ENCODE measurements at places on chromosomes 1 and 21. TPM values are rescaled to one million over a fixed set of nuclear protein-coding genes. Genes with fewer than 3 reads are reported as not detected.

The KLHDC9 gene
- polyA plus RNA-seq, result 4.0 TPM

The FCRL6 gene
- 0.39 TPM for polyA plus RNA-seq

The GSTM5 gene
- polyA plus RNA-seq, result 48.4 TPM

The NECTIN4 gene
- polyA plus RNA-seq, result 5.0 TPM

DNA sequence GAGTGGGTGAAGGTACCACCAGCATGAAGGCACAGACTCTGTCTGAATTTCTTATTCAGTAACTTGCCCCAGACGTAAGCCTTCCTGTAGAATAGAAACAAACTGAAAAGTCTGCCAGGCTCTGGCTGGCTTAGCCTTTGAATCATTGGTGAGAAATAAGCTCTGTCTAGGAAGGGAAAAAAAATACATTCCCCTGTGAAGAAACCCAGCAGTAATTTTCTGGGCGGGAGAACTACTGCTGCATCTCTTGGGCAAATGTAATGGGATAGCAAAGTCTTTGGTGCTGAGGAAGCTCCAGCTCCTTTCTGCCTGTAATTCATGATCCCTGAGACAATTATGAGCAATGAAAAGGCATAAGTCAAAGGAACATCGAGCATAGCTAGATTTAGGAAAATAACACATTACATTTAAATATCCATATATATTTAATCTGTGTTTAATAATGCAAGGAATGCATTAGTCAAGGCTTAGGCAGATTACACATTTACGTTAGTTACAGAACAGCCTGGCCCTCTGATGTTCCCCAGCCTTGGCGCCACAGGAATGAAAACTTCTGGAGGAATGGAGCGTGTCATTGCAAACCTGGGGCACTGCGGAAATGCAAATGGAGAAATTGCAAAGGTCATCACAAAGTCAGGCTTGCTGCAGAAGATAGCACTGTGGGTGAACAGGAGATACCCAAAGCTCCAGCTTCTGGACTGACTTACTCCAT is 216.3 kb upstream of the CAMK1G start:
- no peak for DNase-seq

DNA sequence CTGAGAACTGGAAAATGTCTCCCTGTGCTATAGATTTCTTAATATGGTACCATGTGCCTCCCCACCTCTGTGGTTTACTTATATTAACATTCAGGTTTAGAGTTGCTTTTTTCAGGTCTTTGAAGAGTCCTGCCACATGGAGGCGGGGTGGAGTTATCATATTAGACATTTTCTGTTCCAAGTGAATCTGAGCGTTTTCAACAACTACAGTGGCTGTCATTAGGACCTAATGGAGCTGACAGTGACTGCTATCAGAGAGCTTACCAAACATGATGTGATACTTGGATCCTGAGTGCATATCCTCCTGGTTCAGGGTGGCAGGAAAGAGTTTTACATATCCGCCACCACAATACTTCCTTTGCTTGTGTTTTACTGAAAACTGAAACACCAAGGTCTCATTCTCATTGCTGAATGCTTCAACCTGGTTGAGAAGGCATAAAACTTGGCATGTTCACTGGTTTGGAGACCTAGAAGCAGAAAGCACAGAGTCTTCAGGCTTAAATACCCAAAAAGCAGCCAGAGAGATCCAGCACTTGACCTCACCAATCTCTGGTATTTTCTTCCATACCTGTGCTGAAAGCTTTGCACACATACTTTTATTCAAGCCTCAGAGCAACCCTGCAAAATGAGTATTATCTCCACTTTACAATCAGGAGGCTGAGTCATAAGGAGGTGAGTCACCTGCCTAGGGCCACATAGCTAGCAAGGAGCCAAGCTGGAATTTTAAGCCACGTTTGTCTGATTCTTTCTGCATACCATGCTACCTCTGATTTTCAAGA is 47.4 kb upstream of the OSBPL9 start:
- DNase-seq, result no peak

- no peak for DNase-seq
Observed at GRCh38 chr1:94562519-94563260, 21.1 kb upstream of the F3 start.

DNA sequence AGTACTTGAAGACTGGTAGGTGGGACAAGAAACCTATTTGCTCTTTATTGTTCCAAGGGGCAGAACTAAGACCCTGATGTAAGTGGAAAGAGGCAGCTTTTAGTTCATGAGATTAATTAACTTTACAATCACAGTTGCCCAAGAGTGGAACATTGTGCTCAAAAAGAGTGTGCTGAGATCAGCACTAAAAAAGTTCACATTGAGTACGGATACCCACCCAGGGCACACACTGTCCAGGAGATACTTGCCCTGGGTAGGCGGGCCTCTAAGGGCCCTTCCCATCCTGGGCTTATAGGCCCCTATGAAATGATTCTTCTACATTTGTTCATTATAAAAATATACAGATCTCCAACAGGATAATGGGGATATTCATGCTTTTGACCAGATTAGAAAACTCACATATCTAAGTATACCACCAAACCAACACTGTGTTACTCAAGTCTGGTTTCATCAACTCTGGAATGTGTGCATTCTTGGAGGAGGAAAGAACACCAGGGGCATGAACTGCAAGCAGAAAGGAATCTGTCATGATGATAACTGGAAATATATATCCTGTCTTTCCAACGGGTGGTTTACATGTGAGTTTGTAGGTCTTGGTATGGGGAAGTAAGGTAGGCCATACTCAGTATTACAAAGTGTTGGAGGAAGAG is 626.2 kb downstream of the SMYD3 start:
- DNase-seq, result no peak

- no peak for DNase-seq
Observed at GRCh38 chr1:65527707-65528503, 107.4 kb downstream of the LEPR start.

All from left renal pelvis (tissue), 4 donors.